Activated T-cell treated with anti-CD3 and anti-CD28 coated beads for 48 hours (primary cell): ENCODE measurements at places on chromosomes 2 and 18.
A peak's percentile ranks its signal among the peaks of the same experiment; 100 is the strongest.

DNA sequence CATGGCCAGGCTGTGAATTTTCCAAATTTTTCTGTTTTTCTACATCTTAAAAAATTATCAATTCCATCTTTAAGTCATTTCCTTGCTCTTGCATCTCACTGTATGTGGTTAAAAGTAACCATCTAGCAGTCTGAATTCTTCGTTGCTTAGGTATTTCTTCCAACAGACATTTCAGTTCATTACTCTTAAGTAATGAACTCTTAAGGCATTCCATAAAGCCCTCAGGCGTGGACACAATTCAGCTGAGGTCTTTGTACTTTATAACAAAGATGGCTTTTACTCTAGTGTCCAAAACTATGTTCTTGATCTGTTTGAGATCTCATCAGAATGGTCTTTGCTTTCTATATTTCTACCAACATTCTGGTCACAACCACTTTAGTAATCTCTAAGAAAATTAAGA, 253.9 kb upstream of the GCFC2 start:
- DNase-seq, result no peak

DNA sequence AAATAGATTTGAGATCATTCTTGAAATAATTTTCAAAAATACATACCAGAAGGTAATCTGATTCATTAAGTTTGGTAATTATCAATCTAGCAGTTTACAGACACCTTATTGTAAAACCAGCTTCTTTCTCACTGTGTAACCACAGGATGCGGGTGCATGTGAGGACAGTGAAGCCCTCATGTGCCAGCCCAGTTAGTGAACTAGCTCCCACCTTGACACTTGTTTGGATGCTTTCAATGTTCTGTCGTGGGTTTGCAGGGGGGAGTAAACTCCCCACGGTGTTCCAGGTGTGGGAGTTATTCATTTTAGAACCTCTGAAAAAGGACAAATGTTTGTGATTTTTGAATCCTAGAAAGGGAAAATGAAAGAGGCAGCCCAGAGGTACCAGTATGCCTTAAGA, 59.0 kb downstream of the WDSUB1 start:
- no peak for DNase-seq

DNA sequence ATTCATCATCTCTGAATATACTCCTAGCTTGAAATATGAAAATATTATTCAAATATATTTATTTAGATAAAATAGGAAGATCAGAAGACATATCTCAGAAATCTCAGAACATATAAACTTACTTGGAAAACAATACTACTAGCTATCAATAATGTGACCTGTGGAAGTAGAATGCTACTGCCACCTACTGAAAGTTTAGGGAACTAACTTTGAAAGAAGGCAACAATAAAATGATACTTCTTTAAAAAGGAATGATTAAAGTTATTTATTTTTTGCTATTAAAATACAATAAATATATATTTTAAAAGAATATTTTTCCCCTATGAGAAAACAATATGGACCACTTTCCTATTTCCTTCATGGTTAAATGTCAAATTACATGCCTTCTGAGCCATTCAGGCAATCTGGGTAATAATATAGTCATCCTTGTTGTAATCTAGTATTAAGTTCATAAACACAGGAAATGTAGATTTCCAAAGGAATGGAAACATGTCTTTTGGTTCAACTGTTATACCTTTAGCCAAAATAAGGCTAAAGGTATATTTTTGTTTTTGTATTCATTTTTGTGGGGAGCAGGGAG, 26.0 kb downstream of the ACADL start:
- DNase-seq, result no peak

GRCh38 chr2:73987948-73988700, 3.4 kb downstream of the TET3 start:
- no peak for DNase-seq

DNA sequence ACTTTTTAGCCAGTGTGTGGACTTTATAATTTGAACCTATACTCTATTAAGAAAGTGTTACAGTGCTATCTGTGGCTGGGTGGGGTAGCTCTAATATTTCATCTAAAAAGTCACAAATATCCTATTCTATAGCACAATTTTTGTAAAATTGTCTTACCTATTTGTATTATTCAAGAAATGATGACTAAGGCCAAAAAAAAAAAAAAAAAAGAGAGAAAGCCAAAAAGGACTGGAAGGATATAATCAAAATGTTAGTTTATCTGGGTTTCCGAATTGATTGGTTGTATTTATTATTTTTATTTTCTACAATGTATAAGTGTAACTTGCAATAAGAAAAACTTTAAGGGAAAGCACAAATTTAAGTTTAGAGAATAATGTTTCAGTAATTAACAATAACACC, 5.5 kb downstream of the ARL6IP6 start:
- no peak for DNase-seq

- DNase-seq, result no peak
These were observed 41.3 kb downstream of the REV1 start for GRCh38 chr2:99448556-99448955.

DNA sequence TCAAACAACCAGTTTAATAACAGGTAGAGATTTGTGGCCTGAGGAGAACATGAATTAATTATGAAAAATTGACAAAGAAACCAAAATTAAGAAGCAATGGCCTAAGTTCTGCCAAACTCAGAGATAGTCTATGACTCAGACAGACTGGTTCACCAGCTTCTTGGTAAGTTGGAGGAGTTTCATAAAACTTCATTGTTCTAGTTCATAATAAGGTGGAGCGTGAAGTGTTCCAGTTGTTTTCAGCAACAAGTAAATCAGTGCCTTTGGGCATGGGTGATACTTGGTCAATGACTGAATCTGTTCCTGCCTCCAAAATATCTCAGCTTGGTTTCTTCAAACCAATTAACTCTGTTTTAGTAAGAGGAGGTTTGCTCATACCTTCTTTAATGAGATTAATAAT, 40.0 kb downstream of the SLC40A1 start:
- DNase-seq, result no peak

DNA sequence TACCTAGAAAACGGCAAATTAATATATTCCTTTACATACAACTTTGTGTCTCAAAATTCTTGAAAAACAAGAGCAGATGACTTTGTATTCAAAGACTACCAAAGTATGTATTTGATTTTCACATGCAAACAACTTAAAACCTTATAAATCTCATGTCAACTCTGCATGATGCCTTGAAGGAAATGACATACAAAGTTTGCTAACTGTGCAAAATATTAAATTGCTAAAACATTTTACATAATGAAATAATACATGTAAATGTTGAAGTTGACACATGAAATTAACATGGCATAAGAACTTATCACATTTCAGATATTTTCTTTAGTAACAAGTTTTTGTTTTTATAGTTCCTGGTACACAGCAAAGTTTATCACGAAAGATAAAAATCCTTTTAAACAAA, 20.8 kb upstream of the C2orf42 start:
- no peak for DNase-seq

DNA sequence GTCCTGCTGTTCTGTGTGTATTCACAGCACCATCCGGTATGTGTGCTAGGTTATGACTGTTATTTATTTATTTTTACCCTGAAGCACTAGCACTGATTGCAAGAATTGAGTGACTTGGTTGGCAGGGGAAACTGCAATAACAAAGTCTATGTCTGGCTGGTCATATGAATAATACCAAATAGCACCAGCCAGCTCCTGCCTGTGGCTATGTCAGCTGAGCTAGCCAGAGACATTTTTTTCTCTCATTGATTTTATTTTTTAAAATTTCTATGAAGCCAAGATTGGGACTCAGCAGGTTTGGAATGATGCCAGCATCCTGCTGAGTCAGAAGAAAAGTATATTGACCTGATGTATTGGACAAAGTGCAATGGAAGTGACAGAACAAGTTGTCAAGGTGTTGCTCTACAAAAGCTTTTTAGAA, 188.5 kb upstream of the CDH2 start:
- no peak for DNase-seq

GRCh38 chr2:172427256-172427989, at the start of gene ITGA6:
Gene ITGA6 (plus strand): TSS chr2:172427586.
- DNase-seq, result peak; percentile 68

- no peak for DNase-seq
These were observed 14.2 kb downstream of the RPRM start for GRCh38 chr2:153464395-153464794.

DNA sequence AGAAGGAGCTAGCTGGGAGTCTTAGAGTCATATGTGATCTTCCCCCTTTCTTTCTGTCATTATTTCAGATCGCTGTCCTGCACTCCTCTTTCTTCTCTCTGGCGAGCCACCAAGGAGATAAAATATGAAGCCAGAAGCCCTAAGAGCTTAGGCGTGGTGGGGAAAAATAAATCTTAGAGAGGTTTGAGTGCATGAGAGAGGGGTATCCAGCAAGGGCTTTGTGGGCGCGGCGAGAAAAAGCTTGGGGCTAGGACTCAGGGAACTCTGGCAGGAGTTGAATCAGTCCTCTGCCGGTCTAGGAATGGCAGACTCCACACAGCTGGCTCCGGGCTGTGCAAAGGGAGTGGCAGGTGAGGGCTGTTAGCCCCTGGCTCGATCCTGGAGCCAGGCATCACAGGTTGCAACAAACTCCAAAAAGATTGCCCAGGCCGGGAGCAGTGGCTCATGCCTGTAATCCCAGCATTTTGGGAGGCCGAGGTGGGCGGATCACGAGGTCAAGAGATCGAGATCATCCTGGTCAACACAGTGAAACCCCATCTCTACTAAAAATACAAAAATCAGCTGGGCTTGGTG, 20.1 kb upstream of the IGFBP5 start:
- DNase-seq, result no peak

GRCh38 chr2:119674711-119675500, 4.1 kb upstream of the TMEM177 start:
- no peak for DNase-seq
